D341Med (cell line): ENCODE measurements at places on chromosomes 4 and X.

- peak; percentile 60 for DNase-seq
Measured at GRCh38 chrX:19887911-19888879, 795 bp upstream of the SH3KBP1 start.

GRCh38 chr4:141563723-141564122 lies 72.7 kb upstream of the IL15 start:
- no peak for DNase-seq

GRCh38 chr4:117800636-117801035 lies 233.7 kb upstream of the NDST3 start:
- no peak for DNase-seq

DNA sequence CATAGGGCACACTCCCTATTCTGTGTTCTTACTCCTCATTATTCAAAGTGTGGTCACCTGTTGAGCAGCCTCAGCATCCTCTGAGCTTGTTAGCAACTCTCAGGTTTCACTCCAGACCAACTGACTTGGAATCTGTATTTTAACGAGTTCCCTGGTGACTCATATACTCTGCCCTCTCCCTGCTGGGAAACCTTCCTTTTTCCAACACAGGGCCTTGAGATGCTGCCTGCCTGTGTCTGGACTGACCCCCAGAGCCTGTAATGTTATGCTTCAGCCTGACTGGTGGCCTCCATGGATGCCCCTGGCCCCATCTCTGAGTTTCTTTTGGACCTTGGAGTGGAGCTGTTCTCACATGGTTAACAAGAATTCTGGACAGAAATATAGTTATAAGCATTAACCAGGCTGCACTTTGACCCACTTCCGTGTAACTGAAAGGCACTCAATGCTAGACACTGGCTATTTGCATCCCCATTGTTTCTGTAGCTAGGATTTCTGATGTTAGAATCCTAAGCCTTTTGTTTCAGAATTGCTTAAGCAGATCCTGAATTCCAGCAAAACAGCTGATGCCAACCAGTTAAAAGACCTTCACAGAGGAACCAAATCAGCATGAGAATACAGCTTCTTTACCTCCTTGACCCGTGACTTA lies 262.6 kb downstream of the STIM2 start:
- DNase-seq: no peak

- no peak for DNase-seq
Measured at GRCh38 chrX:30880058-30880457, 9.0 kb downstream of the TAB3 start.

DNA sequence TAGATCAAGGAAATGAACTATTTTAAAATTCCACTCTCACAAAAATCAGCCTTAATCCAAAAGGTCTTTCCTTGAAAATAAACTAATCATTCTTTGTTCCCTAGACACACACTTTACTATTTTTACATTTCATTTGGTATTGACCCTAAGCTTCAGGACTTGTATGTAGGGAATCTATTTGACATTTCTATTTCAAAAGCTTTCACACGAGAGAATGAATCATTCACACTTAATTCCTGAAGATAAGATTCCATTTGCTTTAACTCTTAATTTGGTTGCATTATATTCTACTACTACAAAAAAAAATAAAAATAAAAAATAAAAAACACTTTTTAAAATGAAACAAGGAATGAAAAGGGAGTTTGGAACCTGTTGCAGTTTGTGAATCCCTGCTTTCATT lies 43.7 kb downstream of the EDNRA start:
- no peak for DNase-seq
